ENCODE measurements at places on chromosomes 6 and 20.

- no peak for DNase-seq
These were observed 25.7 kb upstream of the DACT2 start for GRCh38 chr6:168345266-168345665.

- no peak for DNase-seq
These were observed 340.2 kb downstream of the ARHGAP18 start for GRCh38 chr6:129369737-129370136.

- DNase-seq = no peak
These were observed 74.1 kb upstream of the HDDC2 start for GRCh38 chr6:125375821-125376220.

DNA sequence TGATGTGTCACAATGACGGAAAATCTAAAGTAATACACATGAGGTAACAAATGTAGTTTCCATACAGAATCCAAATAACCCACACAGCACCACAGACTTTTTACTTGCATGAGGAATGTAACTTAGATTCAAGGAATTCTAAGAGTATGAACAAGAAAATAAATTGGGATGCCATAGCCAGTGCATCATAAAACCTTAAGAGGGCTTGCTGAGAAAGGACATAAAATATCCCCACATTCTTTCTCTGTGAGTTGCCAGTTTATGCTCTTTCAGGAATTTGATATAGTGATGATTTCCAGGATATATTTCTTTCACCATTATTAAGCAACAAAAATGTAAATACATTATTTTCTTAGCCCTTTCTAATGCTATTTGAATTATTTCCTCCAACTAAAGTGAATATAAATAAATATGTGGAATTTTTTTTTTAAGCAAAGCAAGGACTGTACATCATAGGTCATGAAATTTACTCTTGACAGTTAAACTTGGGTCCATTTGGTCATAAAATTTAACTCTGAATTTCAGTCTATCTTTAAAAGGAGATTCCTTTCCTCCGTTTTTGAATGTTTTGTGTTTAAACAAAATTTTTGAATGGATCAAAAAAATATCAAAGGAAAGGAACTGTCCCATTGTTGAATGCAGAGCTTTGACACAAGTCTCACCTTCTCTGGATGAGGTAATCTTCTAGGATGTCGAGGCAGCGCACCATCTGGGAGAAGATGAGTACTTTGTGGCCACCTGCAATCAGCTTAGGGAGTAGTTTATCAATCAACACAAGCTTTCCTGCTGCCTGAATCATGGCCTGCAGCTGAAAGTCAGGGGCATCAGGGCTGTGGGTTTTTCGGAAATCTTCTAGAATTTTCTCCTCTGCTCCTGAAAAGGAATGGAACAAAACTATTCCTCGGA, 116.3 kb upstream of the EMILIN3 start:
- no peak for DNase-seq

- DNase-seq = no peak
These were observed 165.9 kb upstream of the MARCKS start for GRCh38 chr6:113691260-113691656.
